Activated CD4-positive, alpha-beta T cell treated with anti-CD3 and anti-CD28 coated beads, Interleukin-2, amount 10 ng/mL, durations not matched to agents 24 days and 14 days (primary cell): ENCODE measurements at places on chromosomes 13 and 19.

GRCh38 chr19:3358689-3359014 lies 7.7 kb upstream of the NFIC start:
- DNase-seq = no peak

- DNase-seq = no peak
Observed at GRCh38 chr13:22828081-22828480, 352.7 kb upstream of the SGCG start.

GRCh38 chr13:73060251-73061160 lies 1.7 kb downstream of the KLF5 start:
- DNase-seq = peak; percentile 64

DNA sequence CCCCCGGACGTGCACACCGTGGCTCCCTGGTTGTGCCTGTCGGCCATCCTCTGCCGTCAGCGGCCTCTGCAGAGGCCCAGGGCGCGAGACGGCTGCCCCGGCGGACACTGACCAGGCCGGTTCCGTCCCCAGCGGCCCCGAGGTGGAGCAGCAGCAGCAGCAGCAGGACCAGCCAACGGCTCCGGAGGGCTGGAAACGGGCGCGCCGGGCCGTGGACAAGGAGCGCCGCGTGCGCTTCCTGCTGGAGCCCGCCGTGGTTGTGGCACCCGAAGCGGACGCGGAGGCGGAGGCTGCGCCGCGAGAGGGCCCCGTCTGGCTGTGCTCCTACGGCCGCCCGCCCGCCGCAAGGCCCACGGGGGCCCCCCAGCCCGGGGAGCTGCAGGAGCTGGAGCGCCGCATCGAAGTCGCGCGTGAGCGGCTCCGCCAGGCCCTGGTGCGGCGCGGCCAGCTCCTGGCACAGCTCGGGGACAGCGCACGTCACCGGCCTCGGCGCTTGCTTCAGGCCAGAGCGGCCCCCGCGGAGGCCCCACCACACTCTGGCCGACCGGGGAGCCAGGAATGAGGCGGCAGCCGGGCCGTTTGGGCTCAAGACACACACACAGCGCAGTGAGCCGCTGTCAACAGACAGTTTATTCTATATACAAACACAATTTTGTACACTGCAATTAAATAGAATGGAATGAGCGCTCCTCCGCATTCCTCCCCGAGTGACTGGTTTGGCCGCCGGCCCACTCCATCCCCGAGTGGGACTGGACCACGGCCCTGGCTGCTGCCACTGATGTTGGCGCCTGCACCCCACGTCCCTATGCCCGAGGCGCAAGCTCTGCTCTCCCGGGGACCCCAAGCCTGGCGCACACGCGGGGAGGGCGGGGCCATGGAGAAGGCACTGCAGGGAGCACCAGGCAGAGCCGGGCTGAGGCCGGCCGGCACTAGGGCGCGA lies 9.1 kb downstream of the GRIN3B start:
- DNase-seq = no peak

DNA sequence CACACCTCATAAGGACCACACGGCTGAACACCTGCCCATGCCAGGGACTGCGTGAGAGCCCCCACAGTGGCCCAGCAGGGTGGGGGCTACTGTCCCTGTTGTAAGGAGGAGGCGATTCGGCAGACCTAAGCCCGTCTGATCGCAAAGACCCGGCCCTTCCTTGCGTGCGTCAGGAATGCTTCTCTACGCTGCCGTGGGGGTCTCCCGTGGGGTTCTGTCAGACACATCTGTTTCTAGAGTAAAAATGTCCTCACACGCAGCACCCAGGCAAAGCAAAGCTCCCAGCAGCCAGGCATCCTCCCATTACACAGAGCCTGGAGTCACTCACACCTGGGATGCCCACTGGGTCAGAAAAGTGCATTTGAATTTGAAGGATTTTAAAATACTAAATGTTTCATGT lies 147.7 kb upstream of the SOX1 start:
- DNase-seq = no peak

GRCh38 chr19:4580961-4581665 lies 21.6 kb upstream of the SEMA6B start:
- no peak for DNase-seq

DNA sequence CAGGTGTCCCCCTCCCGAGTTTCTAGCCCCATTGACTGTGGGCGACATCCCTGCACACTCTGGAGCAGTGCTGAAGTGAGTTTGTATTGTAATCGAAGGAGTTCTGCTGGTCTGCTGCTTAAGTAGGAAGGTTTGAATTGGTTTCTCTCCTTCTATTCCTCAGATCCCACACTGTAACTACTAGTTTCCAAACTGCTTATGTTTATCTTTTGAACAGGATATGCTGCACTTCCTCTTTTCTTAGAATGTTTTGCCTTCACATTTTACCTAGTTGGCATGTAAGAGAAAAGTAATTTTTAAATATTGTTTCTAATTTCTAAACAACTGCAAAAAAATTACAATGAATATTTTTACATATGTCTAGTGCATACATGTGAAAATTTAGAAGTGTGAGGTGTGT lies 511.8 kb downstream of the KLF12 start:
- DNase-seq = no peak

DNA sequence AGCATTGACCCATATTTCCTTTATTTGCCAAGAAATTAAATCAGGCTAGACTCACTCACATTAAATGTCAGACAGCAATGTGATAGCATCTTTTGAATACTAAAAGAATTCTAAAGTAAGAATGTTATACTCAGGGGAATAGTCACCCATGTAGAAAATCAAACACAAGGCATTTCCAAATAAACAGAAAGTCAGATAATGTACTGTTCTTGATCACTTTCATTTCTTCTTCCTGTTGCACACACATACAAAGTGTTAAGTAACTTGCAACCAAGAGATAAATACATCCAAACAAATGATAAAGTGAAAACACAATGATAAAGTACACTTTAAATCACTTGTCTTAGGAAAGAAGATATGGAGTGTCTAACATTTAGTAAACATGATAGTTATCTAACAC lies 1366.6 kb upstream of the MIR17HG start:
- DNase-seq = no peak

GRCh38 chr13:102768909-102769308 lies 4.7 kb downstream of the TEX30 start:
- DNase-seq = no peak

- DNase-seq = no peak
Observed at GRCh38 chr19:10811391-10812111, 24.5 kb downstream of the TMED1 start.

DNA sequence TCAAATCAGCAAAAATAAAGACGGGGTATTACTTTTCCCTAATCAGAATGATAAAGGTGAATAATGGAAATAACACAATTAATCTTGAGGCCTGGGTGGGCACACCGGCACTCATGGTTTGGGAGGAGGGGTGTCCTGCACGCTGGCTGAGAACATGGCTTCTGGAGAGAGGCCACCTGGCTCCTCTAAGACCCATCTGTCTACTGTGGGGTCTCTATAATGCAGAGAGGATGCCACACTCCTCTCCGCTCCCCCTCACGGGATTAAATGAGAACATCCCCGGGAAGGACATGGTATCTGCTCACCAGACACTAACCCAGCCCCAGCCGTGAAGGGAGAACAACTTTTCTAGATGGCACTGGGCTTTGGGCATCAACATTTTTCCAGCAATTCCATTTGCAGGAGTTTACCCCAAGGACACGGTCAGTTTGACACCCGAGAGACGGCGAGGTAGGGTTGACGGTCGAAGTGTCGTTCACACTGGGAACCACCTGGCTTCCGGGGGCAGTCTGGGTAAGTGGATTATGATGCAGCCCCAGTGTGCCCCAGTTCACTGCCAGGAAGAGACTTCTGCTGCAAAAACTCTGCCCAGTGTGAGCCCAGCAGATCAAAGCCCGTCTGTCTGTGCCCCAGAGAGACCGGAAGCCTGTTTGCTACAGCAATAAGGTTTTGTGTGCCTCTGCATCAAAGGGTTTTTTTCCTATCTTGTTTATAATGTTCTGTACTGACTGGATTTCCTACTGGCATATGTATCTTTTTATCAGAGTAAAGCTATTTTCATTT lies 56.6 kb downstream of the CEBPG start:
- DNase-seq = no peak

GRCh38 chr19:45076029-45076850 lies at the start of gene ZNF296:
Gene ZNF296, minus strand, starts transcription at chr19:45076478. Its CDS starts 105 bp downstream, at chr19:45076373.
- DNase-seq = peak; percentile 95

GRCh38 chr19:38676023-38676877 lies 28.8 kb downstream of the ACTN4 start:
- DNase-seq = no peak

DNA sequence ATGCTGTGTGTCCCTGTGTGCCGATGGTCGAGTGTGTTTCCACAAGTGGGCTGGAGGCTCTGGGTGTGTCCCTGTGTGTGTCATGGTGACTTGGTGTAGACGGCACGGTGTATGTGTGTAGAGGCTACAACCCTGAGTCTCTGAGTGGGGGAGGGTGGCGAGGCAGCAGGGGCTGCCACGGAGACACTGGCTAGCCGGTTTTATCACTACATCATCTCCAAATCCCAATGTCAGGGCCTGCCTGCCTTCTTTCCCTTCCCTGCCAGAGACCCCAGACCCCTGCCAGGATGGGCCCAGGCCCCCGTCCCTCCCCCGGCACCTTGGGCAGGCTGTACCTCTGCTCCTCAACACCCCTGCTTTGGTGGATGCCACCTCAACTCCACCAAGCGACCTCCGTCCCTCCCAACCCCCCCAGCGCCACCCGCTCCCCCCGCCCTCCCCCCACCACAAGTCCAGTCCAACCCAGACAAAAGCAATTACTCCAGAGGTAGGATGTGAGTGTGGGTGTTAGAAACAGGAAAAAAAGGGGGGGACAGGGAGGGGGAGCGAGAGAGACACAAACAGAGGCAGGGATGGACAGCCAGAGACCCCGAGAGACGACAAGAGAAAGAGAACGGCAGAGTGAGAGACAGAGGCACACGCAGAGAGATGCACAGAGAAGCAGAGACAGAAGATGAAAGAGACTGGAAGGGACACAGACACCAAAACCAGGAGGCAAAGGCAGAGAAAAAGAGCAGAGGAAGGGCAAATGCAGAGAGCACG lies 21.6 kb upstream of the POU2F2 start:
- DNase-seq = no peak

GRCh38 chr19:48319647-48320541 lies 5.5 kb upstream of the EMP3 start:
- peak; percentile 94 for DNase-seq

- no peak for DNase-seq
Observed at GRCh38 chr13:25378528-25378927, 6.8 kb downstream of the ATP8A2 start.

- no peak for DNase-seq
Observed at GRCh38 chr19:5048727-5049553, 80.0 kb downstream of the KDM4B start.

GRCh38 chr13:101190976-101191375 lies 225.3 kb downstream of the NALCN start:
- DNase-seq = no peak

- no peak for DNase-seq
Observed at GRCh38 chr19:3444695-3445234, 35.6 kb downstream of the SMIM24 start.

GRCh38 chr13:50788551-50789210 lies 54.8 kb downstream of the DLEU7 start:
- DNase-seq = no peak

DNA sequence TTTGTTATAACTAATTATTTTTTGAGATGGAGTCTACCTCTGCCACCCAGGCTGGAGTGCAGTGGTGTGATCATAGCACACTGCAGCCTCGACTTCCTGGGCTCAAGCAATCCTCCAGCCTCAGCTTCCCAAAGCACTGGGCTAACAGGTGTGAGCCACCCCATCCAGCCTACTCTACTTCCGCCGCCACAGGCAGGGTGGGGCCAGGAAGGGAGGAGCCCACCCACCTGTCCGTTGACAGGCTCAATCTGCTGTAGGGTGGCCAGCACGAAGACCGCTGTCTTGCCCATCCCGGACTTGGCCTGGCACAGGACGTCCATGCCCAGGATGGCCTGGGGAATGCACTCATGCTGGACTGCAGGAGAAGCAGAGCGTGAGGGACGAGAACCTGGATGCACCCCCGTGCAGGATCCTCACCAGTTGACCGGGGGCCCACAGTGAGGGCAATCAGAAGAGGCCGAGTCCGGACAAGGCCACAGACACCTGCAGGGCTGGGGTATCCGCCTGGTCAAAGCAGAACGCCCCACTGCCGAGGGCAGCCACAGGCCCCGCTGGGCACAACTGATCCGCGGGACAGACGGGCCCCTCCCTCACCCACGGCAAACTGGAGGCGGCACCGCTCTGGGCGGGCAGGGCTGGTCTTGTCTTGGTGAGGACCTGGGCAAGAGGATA lies 6.7 kb downstream of the DDX39A start:
- no peak for DNase-seq

- peak; percentile 83 for DNase-seq
Observed at GRCh38 chr19:14073925-14074838, 1.6 kb downstream of the MISP3 start.

DNA sequence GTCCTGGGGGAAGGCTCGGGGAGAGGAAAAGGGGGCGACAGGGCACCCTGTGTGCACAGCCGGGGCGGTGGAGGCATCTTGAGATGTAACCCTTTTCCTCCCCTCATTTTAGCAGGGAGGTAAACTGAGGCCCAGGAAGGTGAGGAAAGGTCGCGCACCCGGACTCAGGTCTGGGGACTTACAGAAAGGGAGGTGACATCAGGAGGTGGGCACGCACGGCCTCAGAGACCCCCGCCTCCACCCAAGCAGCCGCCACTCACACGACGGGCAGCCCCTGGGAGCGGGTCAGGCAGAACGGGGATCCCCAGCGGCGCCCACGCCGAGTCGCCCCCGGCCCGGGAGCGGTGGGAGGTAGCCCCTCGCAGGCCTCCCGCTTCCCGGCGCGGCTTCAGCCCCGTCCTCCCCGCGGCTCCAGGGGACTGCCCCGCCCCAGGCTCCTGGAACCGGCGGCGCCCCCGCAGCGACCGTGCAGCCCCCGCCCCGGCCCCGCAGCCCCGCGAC lies 477 bp downstream of the PIP5K1C start:
- no peak for DNase-seq

- DNase-seq = no peak
Observed at GRCh38 chr13:102227741-102228140, 174.1 kb downstream of the FGF14 start.

- no peak for DNase-seq
Observed at GRCh38 chr13:22198641-22199217, 527.9 kb downstream of the FGF9 start.

DNA sequence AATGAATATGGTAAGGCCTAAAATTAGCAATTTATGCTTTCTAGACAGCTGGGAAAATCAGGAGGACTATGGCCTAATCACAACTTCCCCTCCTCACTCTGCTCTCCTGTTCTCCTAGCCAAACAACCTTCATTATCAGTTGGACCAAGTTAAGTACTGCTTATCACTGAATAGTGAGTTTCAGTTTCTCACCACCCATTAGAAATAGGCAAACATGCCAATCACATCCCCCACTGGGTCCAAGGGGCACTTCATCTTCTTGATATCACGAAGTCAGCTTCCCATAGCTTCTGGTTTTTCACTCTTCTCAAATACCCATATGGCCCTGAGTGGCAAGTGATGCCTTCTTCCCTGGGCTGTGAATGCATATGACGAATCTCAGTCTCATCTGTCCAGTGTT lies 689.6 kb downstream of the SLITRK5 start:
- DNase-seq = no peak

GRCh38 chr19:53883231-53883661 lies 1.2 kb downstream of the PRKCG start:
- DNase-seq = peak; percentile 76
